Effector memory CD4-positive, alpha-beta T cell (primary cell): ENCODE measurements at places on chromosomes 6 and 20.

GRCh38 chr6:79250107-79250514, 15.6 kb upstream of the HMGN3 start:
- DNase-seq = no peak

DNA sequence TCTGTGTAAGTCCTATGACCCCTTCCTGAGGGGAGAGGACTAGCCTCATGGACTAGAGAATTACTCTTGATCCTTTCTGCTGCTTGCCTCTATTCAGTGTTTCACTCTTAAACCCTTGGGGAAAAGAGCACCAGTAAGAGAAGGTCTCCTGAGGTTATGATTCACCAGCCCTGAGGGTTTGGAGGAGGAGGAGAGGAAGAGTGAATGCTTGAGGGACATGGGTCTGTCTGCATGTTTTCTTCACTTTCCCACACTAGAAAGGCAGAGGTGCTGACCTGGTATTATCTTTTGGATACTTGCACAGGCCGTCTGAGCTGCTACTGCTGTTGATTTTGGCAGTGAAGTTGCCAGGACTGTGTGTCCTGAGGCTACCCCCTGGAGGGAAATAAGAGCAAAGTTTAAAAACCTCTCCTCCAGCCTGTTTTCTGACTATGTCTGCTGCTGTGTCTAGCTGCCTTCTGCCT, 78.3 kb downstream of the CD109 start:
- no peak for DNase-seq

DNA sequence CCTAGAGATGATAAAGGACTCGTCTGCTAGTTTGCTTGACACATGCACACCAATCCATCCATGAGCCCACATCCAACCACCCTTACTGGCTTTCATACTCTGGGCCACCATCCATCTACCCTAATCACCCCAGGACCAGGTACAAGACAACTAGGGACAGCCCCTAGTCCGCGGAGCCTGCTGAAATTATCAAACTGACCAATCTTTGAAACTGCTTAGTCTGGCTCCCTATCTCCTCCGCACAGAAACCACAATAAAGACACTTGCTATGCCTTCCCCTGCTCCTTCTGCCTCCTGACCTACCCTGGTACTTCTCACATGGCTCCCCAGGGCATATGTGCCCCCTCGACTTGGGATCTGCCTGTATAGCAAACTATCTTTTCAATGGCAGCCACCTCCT, 33.1 kb downstream of the PXDC1 start:
- DNase-seq = no peak

GRCh38 chr20:59741073-59741472, 136.7 kb downstream of the PHACTR3 start:
- no peak for DNase-seq

- no peak for DNase-seq
Observed at GRCh38 chr6:17628873-17629272, 28.8 kb downstream of the FAM8A1 start.

DNA sequence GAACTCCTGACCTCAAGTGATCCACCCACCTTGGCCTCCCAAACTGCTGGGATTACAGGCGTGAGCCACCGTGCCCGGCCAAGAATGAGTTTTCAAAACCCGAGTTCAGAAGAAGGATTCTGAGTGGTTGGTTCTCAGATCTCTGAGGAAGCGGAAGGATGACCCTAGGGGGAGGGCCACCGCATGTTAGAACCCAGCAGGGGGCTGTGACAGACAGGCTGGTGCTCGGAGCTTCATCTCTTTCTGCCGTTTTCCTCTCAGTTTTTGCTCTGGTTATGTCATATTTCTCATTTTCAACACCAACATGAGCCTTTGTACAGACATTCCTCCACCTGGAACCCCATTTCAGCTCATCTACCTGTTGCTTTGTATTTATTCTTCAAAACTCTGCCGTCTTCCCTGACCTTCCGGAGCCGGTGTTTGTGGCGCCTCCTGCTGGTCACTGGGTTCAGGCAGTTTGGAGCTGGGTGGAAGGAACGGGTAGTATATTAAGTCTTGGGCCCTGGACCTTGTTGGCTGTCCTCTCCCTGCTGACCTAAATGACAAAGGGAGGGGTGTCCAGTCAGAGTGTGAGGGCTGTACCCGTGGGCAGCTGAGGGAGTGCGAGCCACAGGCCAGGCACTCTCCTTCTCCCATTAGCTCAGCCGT, at the start of gene DEFB123:
Gene DEFB123 (plus strand): TSS at position 621 of the 648 bp plus-strand sequence. CDS start 67 bp downstream, outside the sequence.
- DNase-seq = no peak

DNA sequence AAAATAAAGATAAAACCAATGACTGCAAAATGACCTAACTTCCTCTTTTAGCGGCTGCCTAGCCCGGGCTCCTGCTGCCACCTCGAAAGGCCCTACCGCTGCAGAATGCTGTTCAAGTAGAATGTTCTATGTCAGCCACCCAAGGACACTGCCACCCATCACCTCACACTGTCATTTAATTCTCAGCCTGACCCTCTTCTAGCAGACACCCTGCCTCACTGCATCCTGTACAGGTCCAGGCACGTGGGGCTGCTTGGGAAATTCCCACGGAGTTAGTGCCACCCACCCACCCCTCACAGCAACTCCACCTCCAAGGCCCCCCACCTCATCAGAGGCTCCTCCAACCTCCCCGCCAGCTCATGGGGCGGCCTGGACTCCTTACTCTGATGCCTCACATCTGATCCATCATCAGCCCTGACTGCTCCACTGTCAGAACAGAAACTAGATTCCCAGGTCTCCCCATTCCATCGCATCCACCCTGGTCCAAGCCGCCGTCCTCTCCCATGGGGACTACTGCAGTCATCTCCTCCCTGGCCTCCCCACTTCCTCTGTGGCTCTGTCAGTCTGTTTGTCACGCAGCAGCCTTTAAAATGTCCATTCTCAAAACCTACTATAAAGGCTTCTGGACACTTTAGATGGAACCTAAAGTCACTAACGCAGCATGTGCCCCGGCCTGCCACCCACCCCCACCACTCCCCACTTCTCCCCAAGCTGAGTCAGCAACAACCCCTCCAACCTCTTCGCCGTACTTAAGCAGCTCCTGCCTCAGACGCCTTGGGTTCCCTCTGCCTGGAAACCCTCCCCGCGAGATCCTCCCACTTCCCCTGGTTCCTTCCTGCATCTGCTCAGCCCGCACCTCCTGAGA, 17.0 kb downstream of the NFATC2 start:
- peak; percentile 52 for DNase-seq

DNA sequence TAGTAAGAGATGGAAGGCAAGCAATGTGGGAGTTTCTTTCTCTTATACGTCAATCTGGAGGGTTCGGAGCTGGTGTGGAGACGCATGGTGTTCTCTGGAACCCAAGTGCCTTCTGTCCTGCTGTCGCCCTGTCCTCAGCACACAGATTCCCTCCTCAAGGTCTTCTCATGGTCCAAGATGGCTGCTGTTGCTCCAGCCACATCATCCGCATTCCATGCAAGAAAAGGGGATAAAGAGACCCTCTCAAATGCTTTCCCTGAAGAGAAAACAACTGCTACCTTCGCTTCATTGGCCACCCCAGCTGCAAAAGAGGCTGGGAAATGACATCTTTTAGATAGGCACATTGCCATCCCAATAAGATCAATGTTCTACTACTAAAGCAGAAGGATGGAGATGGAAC, 151.2 kb downstream of the ANKRD60 start:
- no peak for DNase-seq

GRCh38 chr20:5451643-5452210, 135.0 kb upstream of the PROKR2 start:
- DNase-seq = no peak

GRCh38 chr6:15106958-15107643, 138.8 kb upstream of the JARID2 start:
- no peak for DNase-seq

DNA sequence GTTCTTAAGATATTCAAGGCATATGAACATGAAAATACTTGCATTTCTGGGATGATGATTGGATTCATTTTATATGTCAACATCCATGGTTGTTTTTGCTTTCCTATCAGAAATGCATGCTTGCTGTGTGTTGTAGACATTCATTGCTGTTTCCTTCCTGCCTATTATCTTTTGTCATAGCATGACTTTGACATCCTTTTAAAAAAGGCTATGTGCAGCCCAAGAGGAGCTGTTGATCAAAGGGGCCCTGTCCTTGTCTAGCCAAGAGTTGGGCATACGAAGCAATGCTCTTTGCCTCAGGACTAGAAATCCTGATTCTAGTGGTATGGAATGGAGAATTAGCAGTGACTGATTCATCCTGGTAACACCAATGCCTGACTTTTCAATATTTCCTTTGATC, 143.1 kb downstream of the RNF144B start:
- DNase-seq = no peak

GRCh38 chr20:24678351-24679106, 209.1 kb downstream of the SYNDIG1 start:
- no peak for DNase-seq

DNA sequence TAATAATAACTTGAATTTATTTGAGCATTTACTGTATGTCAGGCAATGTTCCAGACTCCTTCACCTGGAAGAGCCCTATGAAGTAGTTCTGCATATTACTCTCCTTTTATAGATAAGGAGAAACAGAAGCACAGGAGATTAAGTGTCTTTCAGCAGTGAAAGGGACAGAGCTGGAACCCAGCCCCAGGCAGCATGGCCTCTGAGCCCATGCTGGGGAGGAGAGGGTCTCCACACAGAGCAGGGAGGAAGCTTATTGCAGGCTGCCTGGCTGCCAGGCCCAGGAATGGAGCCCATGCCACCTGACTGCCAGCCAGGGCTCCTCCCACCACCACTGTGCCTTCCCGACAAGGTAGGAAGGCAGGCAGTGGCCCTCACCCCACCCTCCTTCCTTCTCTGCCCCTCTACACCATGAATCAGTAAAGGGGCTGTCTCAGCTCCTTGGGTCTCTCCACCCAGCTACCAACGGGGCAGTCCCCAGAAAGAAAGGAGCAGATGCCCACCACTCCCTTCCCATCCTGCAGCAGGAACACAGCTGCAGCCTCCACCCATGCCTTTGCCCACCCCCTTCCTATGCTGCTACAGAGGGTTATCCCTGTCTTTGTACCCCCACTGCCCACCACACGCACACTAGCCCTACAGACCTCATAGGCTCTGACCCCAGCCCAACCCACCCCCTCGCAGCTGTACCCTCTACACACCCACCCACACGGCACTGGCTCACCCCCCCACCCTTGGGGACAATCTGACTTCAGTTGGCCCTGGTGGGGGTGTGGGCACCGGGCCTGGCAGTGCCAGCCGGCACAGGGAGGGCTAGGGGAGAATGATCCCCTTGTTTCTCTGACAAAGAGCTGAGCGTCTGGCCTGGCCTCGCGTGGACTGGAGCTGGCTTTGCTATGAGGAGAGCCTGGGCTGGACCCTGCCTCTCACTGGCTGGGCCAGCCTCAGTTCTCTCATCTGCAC, 41.8 kb downstream of the TFEB start:
- no peak for DNase-seq

DNA sequence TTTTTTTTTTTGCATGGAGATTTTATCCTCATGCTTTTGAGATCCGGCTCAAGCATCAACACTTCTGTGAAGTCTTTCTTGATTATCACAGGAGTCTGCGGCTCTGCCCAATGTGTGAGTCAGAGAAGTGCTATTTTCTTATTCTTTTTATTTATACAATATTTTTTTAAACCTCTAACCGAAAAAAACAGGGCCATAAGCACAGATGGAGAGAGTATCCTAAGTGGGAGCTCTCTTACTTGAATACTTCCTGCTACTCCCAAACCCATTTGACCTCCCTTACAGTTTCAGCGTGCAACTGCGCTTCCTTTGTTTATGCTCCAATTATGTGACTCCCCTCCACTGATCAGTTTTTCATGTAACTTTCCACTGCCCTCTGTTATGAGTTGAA, 8.7 kb upstream of the ATXN1 start:
- no peak for DNase-seq

- no peak for DNase-seq
Observed at GRCh38 chr6:150567380-150567779, 32.3 kb upstream of the PLEKHG1 start.

DNA sequence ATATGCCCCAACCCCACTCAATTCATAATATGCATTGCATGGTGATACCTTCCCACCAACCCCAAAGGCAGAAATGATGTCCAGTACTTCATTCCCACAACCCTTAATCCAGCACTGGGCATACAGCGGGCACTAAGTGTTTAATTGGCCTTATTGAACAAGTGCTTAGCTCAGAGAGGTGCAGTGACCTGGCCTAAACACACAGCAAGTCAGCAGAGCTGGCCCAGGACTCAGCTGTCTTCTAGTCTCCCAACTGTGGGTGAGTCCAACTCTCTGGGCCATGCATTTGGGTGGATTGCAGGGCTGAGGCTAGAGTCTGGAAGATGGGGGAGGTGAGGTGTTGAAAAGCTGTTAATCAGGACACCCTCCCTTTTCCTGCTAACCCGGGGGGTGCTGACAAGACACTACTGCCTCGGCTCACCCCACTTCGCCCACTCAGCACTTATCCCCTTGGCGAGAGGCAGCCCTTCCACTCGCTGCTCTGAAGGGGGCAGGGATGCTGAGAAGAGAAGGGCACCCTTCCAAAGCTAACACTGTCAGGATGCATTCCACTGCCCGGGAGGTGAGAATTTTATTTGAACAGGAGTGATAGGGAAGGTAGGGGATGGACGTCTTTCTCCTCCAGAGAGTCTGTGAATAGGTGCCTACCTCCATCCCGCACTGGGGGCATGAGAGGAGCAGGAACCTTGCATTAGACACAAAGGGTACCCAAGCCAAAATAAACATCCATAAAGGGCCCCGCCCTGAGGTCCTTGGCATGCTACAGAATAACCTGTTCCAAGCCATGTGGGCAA, 14.2 kb downstream of the KCNK5 start:
- no peak for DNase-seq

- no peak for DNase-seq
Observed at GRCh38 chr6:98200084-98200483, 634.3 kb upstream of the POU3F2 start.

DNA sequence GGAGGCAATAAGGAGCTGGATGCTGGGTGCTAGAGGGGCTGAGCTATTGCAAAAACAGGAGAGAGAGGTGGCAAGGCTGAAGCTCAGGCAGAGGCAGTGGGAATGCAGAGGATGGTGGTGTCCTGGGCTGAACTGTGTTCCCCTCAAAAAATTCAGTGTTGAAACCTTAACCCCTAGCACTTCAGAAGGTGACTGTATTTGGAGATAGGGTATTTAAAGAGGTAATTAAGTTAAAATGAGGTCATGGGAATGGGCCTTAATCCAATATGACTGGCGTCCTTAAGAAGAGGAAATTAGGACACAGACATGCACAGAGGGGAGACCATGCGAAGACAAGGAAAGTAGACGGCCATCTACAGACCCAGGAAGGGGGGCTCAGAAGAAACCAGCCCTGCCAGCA, 11.5 kb upstream of the MMP9 start:
- no peak for DNase-seq

DNA sequence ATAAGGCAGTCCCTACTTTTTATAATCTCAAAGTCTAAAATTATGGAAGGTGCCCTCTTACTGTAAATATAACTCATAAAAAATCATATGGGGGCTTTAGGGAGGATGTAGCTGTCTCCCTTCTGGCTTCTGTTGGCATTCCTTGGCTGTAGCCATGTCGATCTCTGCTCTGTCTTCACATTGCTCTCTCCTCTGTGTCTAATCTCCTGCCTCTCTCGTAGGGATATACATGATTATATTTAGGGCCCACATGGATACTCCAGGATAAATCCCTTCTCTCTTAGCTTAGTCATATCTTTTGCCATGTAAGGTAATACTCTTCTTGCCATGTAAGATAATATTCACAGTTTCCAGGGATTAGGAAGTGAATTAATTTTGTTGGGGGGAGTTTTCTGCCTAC, 28.6 kb downstream of the CDS2 start:
- no peak for DNase-seq

- DNase-seq = peak; percentile 17
Observed at GRCh38 chr20:62716198-62716940, 7.7 kb downstream of the NTSR1 start.
